ENCODE measurements at places on chromosomes 6 and 20. TPM values are rescaled to one million over a fixed set of nuclear protein-coding genes. Genes with fewer than 3 reads are reported as not detected.

DNA sequence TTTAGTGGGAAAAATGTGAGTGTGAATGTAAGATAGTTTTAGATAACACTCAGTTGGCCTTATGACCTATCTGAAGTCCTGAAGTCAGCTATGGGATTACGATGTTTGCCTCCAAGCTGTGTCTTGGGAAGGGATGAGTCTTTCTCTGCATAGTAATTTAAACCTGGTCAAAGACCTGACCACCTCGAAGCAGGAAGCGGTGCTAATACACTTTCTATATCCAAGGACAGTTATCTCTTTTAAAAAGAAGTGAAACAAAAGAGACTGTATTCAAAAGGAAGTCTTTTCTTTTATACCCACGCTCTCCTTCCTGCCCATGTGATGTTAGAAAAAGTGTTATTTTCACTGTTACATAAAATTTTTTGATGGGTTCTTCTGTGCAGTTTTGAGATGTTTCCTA, 94.9 kb downstream of the JARID2 start:
- no peak for DNase-seq

PLCG1 gene
- 146 TPM for total RNA-seq

GRCh38 chr6:29563435-29563965, 4.0 kb upstream of the UBD start:
- DNase-seq = no peak

DNA sequence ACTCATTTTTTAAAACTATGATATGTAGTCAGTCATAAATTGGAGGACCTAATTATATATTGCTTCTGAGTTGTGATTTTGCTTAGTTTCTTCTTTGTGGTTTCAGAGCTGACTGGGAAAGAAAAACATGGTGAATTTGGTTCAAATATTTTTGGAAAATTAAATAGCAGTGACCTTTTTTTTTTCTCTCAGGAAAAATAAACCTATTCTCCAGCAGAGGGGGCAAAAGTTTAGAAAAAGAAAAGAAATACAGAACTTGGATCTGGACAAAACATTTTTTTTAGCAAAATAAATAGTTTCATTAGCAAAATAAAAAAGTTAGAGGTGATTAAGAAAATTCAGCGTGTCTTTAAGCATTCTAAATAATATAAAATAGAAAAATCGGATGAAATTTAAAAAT, 10.2 kb downstream of the COL10A1 start:
- no peak for DNase-seq

GRCh38 chr20:62651285-62652021, 9.2 kb downstream of the SLCO4A1 start:
- no peak for DNase-seq

DNA sequence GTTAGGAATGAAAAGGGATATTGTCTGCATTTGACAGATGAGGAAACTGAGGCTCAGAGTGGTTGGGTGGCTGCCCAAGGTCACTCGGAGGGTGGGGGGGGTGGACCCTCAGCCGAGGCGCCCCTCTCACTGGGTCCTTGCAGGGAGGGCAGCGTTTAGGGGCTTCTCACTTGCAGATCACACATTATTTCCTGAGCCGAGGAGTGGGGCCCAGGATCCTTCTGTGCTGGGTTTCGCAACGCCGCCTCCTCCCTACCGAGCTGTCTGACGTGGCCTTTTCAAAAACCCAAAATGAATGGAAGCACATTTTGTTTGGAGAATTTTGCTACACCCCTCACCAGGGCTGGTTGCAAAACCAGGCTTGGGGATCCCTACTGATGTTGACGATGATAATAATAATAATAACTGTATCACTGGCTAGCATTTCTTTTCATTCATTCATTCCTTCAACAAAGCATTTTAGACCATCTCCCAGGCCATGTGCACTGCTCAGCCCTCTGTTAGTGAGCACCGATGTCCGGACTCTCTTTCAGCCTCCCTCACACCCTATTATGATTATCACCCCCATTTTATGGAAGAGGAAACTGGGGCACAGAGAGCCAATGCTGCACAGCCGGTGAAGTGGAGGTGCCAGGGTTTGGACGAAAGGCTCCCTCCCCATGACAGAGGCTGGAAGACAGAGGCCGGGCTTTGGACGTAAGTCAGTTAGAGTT, 5.2 kb downstream of the DLGAP4 start:
- no peak for DNase-seq

DNA sequence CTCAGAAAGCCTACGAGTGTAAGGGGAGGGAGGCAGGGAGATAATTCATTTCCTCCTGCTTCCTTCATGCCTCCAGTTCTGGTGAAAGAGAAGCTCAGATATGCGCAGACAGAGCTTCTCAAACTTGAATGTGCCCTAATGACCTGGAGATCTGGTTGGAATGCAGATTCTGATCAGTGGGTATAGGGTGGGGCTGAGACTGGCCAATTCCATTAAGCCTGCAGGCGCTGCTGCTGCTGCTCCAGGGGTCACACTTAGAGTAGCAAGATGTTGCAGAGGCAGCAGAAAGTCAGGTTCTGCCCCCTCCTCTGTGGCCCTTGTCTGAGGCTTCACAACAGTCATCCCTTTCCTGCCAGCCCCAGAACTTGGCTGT, 161.0 kb downstream of the DHX35 start:
- no peak for DNase-seq

GRCh38 chr6:126548300-126548699, 208.4 kb downstream of the CENPW start:
- DNase-seq = no peak
